ENCODE measurements at places on chromosomes 16 and 17.

DNA sequence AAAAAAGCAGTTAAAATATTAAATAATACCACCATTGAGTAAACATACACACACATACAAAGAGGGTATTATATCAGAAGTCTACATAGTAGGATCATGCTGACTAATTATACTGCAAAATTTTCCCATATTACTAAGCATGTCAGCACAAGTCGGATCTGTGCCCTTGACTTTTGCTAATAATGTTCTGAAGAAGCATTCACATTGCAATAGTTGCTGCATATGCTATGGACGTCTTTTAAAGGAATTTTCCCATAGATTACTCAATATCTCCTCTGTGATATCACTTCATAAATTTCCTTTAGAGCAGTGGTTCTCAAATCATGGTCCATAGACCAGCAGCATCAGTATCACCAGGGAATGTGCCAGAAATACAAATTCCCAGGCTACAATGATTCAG lies 110.9 kb upstream of the NUDT7 start:
- no peak for DNase-seq

DNA sequence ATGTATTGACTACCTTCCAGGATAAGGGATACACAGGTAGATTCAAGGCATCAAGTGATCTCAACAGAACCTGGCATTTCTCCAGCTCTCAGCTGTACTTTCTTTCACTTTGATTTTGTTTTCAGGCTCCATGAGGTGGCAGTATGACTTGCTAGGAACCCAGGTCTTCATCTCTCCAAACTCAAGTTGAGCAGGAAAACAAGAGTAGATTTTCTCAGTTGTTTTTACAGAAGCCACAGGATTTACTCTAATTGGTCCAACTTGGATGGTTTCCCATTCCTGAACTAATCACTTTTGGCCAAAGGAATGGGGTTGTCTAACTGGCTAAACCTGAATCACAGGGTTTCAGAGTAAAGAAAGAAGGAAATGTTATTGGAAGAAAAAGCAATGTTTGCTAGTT lies 146.6 kb downstream of the TRIM37 start:
- DNase-seq, result peak; percentile 62

DNA sequence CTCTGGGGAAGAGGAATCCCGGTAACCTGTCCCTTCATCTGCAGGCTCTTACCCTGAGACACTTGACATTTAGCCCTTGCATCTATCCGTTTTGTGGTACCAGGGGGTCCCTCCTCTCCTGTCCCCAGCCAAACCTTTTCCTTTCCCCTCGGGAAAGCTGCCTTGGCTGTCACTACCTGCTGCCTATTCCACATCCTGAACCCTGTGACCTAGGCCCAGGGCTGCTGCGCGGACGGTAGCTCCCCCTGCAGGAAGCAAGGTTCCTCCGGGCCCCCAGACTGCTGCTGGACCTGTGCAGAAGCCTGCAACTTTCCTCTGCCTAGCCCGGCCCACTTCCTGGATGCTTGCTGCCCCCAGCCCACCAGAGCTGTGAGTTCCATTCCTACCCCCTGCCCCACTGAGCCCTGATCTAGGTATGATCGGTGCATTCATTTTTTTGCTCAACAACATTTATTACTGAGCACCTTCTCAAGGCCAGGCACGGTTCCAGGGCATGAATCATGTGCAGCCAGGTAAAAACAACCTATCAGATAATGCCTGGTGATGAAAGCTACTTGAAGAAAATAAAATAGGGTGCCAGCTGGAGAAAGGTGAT lies 10.5 kb upstream of the ALDOA start:
- DNase-seq, result peak; percentile 80

- DNase-seq, result peak; percentile 51
Observed at GRCh38 chr16:47928008-47928407, 227.8 kb downstream of the ABCC12 start.

DNA sequence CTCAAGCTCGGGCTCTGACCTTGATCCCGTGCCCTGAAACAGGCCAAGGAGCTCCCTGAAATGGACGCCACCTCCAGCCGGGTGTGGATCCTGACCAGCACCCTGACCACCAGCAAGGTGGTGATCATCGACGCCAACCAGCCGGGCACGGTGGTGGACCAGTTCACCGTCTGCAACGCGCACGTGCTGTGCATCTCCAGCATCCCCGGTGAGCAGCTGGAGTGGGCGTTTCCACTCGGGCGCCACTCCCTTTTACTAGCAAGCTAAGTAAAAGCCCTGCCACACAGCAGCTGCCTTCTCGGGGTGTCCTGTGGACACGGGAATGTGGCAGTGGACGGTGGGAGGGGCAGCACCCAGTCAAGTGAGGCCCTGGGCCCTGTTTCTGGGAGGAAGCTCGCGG lies 6.4 kb downstream of the NME3 start:
- DNase-seq, result no peak

Data from mesendoderm (in vitro differentiated cells).